ENCODE measurements at places on chromosomes 5 and 9.
A peak's percentile ranks its signal among the peaks of the same experiment; 100 is the strongest.

DNA sequence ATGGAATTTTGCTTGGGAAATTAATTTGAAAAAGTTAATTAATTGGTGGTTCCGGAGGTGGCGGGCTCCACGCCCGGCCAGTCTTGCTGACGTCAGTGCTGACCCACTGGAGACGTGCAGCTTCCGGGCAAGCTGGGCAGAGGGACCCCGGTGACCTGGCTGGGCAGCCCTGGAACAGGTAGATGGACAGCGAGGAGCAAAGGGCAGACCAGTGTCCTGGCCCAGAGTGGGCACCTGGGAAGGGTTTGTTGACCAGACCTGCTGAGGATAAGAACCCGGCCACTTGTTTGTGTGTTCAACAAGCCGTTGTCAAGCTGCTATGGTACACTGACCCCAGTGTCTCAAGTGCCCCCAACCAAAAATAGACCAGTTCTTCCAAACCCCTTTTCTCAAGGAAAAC lies 17.5 kb downstream of the CXXC5 start:
- DNase-seq, result no peak

DNA sequence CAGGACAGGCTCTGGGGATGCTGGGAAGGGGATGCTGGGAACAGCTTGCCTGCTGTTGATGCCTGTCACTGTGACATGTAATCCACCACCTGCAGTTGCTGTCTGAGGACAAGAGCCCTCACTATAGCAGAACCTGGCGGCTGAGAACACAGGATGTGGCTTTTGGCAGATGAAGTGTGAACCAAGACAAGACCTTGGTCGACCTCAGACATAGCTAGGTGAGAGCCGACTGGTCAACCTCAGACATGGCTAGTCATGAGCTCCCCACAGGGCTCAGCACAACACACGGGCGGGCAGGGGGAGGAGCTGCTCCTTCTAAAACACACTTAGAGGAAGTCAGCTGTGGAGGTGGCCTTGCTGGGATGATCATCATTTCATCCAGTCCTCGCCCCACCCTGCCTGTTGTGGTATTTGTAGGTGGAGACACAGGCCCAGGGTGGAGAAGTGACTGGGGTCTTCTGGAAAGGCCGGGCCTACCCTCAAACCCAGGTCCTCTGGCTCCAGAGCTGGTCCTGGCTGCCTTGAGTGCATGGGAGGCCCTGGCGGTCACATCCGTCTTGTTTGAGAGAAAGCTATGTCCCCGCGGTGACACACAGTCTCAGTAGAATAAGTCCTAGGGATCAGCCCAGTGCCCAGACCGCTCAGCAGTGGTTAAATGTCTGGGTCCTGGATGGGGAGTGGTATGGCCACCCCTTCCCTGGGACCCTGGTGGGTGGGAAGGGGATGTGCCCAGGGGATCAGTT lies 6.1 kb downstream of the SUSD3 start:
- DNase-seq, result peak; percentile 79

DNA sequence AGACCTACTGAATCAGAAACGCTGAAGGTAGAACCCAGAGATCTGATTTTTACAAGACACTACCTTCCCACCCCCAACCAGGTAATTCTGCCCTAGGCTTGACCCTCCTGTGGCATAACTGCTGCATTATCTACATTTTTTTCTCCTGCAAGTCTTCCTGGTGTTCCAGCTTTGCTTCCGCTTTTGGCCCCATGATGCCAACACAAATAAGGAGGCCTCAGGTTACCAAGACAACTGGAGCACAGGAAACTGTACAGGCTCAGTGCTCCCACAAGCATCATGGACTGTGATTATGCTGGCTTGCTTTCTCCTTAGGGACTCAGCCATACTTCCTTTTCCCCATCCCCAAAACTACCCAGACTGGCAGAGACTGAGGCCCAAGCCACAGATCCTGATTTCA lies 6.6 kb upstream of the MSMP start:
- DNase-seq, result no peak

- DNase-seq, result no peak
Observed at GRCh38 chr9:128372784-128373183, 1.6 kb downstream of the URM1 start.

- peak; percentile 10 for DNase-seq
Observed at GRCh38 chr9:21527579-21527978, 45.5 kb upstream of the IFNE start.

- no peak for DNase-seq
Observed at GRCh38 chr5:76737846-76738245, 21.9 kb downstream of the F2R start.

- DNase-seq, result no peak
Observed at GRCh38 chr5:139342423-139342723, 719 bp downstream of the PAIP2 start.

- DNase-seq, result no peak
Observed at GRCh38 chr5:15948190-15948589, 231.4 kb downstream of the MARCHF11 start.

DNA sequence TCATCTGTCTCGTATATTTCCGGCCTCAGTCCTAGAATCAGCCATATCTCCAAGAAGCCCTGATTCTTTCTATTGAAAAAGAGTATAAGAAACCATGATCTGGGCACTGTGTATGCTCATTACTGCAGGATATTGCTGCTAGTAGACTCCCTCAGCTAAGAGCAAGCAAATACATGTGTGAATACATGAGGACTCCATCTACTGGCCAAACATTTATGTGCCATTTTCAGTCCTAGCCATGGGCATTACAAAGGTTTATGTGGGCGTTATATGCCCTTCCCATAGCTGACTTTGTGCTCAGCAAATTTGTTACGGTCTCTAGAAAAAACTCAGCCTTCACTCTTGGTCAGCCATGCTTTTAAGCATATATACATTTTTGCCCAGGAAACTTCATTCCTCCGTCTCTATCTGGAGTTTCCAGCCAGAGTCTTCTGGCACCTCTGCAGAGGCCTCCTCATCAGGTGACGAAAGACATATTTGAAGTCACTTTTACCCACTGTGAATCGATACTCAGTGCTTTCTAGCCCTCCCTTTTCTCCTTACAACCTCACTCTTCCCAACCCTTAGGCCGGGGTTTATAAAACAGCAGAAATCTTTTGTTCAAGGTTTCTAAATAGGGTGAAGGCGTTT lies 1495.6 kb upstream of the CDH6 start:
- DNase-seq, result no peak

GRCh38 chr5:166957782-166958181 lies 1333.7 kb upstream of the WWC1 start:
- DNase-seq, result no peak

DNA sequence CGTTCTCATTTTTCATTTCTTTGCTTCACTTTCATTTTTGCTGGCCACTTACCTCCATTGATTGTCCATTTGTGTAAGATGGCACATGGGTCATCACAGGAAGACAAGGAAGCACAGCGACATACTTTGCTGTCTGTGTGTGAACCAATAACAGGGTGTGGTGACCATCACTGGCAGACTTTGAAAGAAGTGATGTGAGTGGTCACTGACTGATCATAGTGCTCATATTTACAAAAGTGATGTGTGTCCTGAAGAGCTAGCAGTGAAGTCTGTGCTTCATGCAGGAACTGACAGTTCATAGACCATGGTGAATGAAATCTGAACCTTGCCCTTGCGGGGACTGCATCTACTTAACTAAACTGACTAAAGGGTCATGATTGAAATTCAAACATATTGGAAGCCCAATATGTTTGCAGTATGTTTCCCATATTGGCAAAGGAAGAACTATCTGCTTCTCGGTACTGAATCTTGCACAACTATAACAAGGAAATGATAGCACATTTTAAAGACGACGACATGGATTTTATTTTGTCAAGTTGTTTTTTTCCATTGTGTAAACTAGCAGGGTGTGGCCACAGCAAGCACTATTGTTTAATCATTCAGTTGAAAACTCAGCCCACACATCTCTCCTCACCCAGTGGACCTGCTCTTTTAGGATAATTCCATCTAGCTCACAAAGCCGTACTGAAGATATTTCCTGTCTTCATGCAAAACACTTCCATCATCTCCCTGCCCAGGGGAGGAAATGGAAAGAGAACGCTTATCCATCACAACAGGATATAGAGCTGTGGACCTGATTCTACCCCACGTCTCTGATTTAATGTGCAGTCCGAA lies 232.0 kb upstream of the ANKRD55 start:
- DNase-seq, result no peak

GRCh38 chr5:156479849-156480248 lies 152.9 kb downstream of the SGCD start:
- DNase-seq, result no peak

DNA sequence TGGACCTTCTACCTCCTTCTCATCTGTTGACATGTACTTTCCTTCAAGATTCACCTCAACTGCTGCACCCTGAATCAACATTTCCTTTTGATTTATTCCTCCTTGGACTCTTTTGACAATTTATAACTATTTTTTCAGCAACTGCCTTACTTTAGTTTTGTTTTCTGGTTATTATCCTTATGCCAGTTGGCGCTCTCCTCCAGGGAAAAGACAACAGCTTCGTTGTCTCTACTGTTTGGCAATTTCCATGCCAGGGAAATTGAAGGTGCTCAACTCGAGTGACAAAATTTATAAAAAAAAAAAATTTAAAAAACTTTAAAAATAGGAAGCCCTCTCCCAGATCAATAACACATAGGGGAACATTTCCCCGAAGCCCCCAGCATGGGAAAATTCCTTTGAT lies 549.2 kb upstream of the DMAC1 start:
- no peak for DNase-seq

GRCh38 chr9:81671880-81672280 lies 17.5 kb downstream of the TLE1 start:
- DNase-seq, result no peak

GRCh38 chr9:26181836-26182235 lies 503.6 kb upstream of the TUSC1 start:
- DNase-seq, result no peak

- no peak for DNase-seq
Observed at GRCh38 chr5:145362266-145362665, 472.9 kb downstream of the PRELID2 start.

DNA sequence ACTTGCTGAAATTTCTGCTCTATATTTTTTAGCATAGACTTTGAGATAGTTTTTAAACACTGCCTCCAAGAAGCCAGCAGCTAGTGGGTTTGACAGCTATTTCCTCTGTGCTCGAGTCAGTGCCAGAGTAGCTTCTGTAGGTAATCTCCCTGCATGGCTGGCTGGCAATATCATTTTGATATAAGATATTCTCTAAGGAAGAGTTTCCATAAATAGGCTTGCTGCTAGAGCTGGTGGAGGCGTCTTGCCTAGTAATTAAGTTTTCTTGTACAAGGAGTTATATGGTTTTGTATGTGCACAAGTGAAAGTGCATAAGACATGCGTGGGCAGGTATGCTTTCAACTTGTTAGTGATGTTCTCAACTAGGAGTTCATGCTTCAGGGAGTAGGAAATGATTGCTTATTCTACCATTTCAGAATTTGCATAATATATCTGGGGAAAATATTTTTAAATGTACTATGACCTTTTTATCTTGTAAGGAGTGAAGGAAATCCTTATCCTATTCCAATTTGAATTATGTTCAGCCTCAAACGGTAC lies 74.1 kb upstream of the CCL21 start:
- DNase-seq, result no peak

DNA sequence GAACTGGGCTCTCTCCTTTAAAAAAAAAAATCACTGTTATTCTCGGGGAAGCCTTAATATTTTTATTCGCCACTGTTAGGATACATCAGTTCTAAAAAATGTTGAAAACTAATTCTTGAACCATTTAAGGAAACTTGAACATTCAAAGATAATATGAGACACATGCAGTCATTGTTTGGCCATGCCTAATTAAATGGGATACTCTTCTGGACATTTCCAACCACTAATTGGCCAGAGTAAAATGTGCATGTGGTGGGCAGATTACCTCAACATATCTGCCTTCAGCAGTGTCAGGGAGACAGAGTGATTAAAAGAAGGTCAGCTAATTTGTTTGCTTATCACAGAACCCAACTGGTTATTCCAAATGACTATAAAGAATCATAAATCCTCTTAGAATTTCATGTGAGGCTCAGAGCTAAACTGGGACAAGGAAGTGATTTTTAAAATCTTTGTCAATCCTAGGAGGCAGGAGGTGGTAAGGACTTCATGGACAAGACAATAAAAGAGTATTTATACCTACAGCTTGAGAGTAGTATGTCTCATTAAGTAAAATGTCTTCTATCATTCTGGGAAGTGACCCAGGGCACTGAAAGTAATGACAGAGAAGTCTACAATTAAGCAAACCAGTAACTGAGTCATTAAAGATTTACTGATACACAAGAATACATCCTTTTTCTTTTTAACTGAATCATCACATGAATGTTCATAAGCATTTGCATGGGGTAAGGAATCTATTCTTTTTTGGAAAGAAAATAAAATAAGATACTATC lies 242.9 kb upstream of the TRPM3 start:
- DNase-seq, result no peak

GRCh38 chr5:150116667-150117400 lies 30.5 kb upstream of the CSF1R start:
- no peak for DNase-seq

- DNase-seq, result no peak
Observed at GRCh38 chr5:54176066-54176830, 134.1 kb downstream of the ARL15 start.

GRCh38 chr5:69368458-69369339 lies 621 bp downstream of the AK6 start:
- DNase-seq, result peak; percentile 3

GRCh38 chr5:9409413-9409960 lies 136.4 kb downstream of the SEMA5A start:
- no peak for DNase-seq

DNA sequence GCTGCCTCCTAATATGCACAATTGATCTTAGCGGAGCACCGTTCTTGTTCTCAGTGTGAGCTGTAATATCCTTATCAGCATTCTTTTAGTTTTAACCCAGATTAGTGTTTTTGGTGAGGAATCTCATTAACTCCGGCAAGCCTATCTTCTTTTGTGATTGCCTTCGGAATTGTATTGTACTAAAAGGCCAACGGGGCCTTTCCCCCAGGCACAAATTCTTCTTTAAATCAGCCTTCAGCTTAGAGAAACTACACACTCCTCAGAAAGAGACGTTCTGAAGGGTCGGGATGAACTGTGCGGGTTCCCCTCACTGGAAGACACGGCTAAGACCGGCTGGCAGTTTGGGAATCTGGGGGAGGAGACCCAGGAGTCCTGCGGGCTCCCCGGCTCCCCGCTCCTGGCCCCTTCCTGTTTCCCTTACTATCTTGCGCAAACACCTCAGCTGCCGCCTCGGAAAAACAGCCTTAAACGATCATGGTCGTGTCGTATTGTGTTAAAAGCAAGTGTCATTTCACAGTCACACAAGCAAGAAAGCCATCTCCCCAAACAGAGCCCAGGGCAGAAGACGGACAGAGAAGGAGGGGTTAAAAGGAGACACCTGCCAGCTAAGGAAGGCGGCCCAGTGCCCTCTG lies 353.1 kb upstream of the IRX2 start:
- DNase-seq, result no peak

Data from memory B cell (primary cell).